Activated T-helper 17 cell treated with anti-CD3 and anti-CD28 coated beads, Interleukin-2, amount 50 U/mL, for 72 hours (primary cell): ENCODE measurements at places on chromosomes 7 and 10.

DNA sequence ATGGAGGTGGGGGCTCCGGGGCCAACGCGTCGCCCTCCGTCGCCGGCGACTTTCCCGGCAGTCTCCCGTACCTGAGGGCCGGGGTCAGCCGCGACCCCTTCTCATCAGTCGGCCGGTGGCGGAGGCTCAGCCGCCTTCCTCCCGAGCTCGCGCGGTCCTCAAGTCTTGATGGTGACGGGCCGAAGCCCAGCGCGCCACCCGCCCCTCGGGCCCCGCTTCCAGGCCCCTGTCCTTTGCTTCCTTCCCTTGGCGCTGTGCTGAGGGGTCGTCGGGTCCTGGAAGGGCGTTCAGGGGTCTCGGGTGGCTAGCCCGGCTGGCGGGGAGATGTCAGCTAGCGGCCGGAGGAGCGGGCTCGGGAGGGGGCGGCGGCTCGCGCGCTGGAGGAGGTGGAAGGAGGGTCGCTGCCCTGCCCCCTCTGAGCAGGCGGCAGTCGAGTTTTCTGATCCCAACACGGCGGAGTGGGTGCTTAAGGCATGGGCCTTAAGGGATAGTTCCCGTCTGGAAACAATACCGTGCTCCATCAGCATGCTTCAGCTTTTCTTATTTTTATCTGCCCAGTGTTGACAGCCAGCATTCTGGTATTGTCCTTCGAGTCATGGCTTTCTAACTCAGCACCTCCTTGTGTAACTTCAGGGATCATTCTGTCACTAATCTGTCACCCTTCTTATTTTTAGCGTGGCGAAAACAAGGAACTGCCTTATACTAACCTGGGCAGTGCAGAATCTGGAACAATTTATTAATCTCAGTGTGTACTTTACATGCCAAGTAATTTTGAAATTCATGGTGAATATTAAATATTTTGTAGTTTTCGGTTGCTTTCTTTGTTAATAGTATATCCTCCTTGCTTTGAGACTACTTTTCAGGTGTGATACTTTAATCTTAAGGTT lies 748 bp downstream of the PHTF2 start:
- no peak for ATAC-seq

- ATAC-seq, result peak; percentile 85
These were observed at the start of gene RPP30 for GRCh38 chr10:90871766-90872647. Gene RPP30 (plus strand): TSS chr10:90871974. CDS start chr10:90871987, 13 bp downstream.

DNA sequence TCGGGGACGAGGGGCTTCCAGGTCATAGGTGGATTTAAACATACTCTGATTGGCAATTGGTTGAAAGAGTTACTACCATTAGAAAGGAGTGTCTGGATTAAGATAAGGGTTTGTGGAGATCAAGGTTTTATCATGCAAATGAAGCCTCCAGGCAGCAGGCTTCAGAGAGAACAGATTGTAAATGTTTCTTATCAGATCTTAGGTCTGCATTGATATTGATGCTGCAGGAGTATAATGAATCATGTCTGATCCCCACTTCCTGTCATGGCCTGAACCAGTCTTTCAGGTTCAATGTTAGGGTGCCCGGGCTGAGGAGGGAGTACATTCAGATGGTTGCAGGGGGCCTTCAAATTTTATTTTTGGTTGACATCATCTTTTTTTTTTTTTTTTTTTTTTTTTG lies 51.4 kb downstream of the SH3PXD2A start:
- peak; percentile 66 for ATAC-seq

DNA sequence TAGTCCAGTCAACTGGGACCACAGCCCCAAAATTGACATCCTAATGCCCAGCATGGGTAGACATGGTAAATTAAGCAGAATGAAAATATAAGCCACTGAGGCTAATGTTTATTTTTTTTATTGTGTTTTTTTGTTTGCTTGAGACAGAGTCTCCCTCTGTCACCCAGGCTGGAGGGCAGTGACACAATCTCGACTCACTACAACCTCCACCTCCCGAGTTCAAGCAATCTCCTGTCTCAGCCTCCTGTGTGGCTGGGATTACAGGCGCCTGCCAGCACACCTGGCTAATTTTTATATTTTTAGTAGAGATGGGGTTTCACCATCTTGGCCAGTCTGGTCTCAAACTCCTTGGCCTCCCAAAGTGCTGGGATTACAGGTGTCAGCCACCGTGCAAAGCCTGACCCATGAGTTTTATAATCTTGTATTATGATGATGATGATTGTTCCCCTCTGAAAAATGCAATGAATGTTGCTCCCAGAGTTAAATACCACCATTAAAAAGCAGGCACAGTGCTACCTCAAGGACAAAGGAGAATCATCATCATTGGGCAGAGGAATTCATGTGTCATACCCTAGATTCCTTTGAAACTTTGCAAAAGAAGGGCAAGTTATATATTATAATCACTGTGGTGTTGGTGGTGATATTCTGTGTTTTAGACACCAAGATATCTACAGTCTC lies 228.0 kb downstream of the PARD3 start:
- no peak for ATAC-seq

- no peak for ATAC-seq
These were observed 314.0 kb downstream of the BICC1 start for GRCh38 chr10:58826694-58827093.

DNA sequence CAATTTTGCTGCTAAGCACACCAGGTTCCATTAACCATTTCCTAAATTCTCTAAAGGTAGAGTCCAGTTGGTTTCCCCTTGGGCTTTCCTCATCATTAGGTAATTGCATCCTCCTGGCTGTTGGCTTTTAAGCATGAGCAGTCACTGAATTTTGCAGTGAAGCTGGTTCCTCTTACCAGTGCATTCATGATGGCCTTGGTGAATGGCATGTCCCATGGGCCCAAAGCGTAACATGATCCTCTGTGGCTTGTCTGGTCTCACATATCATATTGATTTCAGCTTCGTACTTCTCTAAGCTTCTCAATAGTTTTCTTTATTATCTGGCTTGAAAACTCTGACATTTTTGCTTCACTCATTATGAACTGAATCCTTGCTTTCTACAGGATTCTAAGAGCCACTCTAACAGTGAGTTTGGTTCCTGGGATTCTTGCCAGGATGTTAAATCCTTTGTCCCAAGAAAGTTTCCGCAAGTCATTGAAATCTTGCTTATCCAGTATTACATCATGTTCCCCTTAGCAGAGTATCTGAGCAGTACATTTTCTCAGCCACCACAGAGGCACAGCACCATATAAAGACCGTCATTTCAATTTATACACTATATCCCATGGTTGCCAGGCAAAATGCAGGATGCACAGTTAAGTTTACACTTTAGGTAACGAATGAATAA lies 134.2 kb downstream of the PTN start:
- no peak for ATAC-seq

DNA sequence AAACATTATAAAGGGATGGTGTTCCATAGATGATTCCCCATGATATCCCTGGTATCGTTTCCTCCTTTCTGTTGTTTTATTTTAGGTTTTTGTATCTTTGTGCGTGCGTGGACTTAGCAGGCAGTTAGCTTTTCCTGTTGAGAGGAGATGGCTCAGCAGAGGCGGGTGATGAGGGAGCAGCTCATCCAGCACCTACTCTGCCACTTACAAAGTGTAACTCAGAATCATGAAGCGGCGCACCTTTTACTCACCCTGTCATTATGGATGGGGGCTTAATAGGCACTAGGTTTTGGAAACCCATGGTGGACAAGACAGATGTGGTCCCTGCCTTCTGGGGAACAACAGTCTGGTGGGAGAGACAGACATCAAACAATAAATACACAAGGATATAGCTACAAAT lies 17.1 kb downstream of the FAM241B start:
- no peak for ATAC-seq

DNA sequence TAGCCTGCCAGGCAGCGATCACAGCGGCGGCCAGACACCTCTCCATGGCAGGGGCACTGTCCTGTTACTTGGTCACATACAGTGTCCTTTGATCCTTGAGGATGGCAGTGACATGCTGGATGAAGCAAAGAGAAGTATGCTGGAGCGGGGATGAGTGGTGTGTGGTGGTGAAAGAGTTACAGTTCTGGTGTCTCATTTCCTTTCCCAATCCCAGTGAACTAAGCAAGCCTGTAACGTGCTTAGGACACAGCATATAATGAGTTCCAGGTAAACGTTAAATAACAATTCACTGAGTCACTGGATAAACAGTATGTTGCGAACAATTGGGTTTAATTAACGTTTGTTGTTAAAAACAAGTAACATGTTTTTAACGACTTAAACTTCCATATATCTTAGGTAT lies 63.5 kb upstream of the LAMB1 start:
- ATAC-seq, result no peak

- no peak for ATAC-seq
These were observed 10.9 kb downstream of the ATG9B start for GRCh38 chr7:151013356-151013732.

GRCh38 chr7:155361947-155362346 lies 64.3 kb downstream of the INSIG1 start:
- no peak for ATAC-seq

DNA sequence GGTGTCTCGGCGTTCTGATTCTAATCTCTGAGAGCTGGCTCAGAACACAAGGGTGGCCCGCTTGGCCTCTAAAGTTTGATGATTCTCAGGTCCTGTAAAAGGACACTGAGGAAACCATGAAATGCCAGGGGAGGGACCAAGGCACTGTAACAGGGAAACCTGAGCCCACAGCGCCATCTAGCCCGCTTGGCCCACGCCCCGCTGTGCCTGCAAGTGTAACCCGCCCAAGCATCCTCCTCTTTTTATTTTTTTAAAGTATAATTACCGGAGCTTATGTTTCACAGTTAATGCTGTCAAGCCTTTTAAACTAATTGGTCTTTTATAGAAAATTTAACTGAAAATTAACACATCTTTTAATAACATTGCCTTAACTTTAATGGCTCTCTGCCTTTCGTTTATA lies 734.7 kb downstream of the KCNMA1 start:
- ATAC-seq, result no peak

DNA sequence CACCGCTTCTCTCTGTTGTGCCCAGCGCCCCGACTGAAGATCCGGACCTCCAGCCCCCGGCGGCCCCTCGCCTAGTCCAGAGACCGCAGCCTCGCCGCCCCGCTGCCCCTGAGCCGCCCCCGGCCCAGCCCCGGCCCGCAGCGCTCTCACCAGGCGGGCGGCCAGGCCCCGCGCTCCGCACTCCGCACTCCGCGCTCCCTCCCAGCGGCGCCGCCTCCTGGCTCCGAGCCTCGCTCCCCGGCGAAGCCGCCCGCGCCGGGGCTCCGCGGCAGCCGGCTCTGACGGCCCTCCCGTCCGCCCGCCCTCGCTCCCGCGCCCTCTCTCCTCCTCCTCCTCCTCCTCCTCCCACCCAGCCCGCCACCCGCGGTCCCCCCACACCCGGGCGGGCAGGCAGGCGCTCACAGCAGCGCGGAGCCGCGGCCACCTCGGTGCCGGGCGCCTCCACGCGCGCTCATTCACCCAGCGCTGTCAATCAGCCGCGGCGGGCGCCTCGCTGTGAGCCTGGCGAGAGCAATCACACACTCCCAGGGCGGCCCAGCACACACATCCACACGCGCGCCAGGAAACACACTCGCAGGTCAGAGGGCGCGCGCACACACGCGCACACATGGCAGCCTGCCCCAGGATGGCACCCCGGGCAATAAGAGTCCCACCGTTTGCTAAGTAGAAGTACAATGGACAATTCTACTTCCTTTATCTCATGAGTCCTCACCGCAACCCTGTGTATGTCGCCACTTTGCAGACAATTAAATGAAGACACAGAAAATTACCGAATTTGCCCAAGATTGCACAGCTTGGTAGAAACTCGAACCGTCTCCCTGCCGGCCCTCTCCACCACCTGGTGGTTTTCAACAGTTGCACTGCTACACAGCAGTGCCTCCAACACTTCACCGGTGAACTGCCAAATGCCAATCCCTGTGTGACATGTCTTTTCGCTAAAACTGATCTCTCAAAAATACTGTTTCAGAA lies at the start of gene PRRT4:
PRRT4 (minus strand) TSS at position 280 of the 969 bp plus-strand sequence.
- ATAC-seq, result peak; percentile 55

DNA sequence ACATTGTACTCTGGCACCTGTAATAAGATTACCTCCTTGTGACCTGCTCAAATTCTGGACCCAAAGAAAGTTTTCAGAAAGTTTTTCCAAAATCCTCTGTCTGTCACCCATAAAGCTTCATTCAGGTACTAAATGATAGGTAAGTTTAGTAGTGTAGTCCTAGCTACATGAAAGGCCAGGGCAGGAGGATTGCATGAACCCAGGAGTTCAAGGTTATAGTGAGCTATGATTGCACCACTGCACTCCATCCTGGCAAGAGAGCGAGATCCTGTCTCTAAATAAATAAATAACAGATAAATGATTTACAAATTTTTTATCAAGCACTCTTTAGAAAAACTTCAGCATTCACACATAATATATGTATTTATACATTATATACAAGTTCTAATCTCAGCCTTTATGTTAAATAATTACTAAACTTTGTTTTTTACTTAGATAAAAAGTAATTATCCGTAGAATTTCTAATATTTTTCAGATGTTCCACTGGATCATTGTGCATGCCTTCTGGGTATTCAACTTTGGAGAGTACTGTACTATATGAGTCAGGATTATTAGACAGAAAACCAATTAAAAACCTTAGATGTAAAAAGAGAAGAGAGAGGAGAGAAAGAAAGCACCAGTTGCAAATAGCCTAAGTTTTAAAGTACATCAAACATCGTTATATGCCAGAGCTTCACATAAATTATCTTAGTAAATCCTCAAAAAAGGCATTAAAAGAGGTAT lies 363.0 kb downstream of the LRRTM3 start:
- ATAC-seq, result no peak

DNA sequence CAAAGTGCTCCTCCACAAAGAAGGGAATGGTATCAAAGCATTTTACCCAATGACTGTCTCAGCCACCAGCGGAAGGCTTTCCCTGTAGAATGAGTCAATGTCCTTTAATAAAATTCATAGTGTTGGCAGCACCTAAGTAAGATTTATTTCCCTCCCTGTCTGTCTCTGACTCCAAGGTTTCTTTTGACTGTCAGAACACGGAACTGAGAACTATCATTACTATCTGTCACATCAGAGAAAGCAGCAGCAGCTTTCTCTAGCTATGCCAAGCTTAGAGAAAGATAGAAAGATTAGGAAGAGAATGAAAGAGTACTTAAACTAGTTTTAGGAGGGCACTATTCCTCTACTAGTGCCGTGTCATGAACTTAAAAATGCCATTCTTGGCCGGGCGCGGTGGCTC lies 400.1 kb downstream of the SORCS1 start:
- no peak for ATAC-seq

- no peak for ATAC-seq
These were observed 316.6 kb upstream of the TMEM229A start for GRCh38 chr7:124349443-124349842.

DNA sequence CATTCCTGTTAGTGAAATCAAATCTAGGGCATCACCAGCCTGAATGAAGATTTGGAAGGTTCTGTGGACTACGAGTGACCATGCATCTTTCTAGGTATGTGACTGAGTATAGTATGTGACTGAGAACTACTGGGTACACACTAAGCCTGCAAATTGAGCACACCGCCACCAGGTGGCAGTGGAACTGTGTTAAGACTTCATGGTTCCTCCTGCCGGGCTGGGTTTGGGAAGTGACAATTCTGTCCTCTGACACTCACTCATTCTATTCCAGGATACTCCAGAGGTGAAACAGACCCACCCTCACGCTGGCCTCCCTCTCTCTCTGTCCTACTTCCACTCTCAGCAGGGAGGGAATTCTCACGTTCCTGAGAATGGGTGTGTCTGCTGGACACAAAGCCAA lies 84.0 kb upstream of the TMEM248 start:
- ATAC-seq, result peak; percentile 82

- ATAC-seq, result peak; percentile 60
These were observed 37.2 kb upstream of the PAPSS2 start for GRCh38 chr10:87622314-87623004.

- ATAC-seq, result no peak
These were observed 28.2 kb downstream of the PPIF start for GRCh38 chr10:79375321-79376077.
